Right lung (tissue), 10 donors: ENCODE measurements at places on chromosomes 4 and X. TPM values are rescaled to one million over a fixed set of nuclear protein-coding genes. Genes with fewer than 3 reads are reported as not detected.
A peak's percentile ranks its signal among the peaks of the same experiment; 100 is the strongest.

Gene MSX1
- polyA plus RNA-seq = 2.2 TPM

Gene DDX53
- not detected for polyA plus RNA-seq

Gene CENPVL2
- not detected for polyA plus RNA-seq

- DNase-seq = no peak
Measured at GRCh38 chr4:181619651-181620050, 623.6 kb upstream of the TENM3 start.

DNA sequence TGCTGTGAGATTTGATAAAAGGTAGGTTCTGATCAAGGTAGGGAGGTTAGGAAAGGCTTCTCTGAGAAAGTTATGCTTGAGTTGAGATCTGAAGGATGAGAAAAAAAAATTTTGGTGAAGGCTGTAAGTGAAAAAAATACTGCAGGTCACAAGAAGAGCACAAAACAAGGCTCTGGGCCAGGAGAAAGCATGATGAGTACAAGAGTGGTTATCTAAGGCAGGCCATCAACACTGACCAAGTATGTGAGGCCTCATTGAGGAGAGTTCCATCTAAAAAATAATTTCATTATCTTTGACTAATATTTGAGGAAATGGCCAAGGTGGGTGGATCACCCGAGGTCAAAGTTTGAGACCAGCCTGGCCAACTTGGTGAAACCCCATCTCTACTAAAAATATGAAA, 71.6 kb upstream of the SLC4A4 start:
- DNase-seq = no peak

GRCh38 chrX:72309297-72310071, 3.8 kb upstream of the CITED1 start:
- DNase-seq = no peak

Gene ATP8A1
- 32.2 TPM for polyA plus RNA-seq

DNA sequence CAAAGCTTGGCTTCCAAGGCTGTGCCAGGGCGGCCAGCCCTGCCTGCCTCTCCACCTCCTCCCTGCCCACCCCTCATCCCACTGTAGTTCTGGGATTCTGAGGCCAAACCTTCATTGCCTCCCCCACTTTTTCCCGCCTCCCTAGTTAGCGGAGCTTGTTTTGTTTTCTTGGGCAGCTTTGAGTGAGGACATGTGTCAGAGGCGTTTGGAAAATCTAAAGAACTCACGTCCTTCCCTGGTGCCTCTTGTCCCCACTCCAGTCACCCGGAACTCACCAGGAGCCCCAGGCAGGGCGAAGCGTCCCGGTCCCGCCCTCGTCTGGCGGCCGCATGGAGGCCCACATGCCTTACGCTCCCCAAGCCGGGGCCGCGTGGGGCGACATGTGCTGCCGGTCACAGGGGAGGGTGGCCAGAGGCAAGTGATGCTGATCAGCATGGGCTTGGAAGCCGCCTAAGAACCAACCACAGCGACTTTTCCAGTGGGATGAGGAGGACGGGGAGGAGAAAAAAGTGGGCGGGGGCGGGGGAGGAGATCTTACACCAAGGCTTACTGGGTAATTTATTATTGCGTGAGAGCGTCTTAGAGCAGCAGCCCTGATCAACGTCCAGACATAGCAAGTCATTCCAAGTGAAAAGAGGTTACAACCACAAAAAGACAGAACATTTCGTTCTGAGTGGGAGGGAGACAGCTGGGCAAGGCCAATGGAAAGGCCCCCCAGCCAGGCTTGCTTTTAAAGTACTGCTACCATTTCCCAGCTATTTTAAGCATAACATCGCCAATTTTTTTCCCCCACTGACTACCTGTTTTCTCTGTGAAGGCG, 48.5 kb downstream of the PRPS1 start:
- peak; percentile 68 for DNase-seq

Gene TRIML2
- 0.18 TPM for polyA plus RNA-seq

DNA sequence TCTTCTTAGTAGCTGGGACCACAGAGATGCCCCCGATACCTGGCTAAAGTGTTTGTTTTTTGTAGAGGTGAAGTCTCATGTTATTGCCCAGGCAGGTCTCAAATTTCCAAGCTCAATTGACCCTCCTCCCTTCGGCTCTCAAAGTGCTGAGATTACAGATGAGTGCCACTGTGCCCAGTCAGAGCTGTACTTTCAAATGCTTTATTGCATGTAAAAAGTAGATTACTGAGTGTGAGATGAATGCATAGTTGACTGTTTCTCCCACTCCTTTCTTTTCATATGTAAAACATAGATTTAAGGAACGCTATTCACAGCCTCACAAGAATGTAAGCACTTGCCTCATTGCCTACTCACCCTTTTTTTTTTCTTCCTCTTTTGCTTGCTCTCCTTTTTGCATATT, 984.4 kb upstream of the PABPC4L start:
- no peak for DNase-seq

- no peak for DNase-seq
Measured at GRCh38 chrX:150729956-150730355, 36.8 kb downstream of the MTMR1 start.

DNA sequence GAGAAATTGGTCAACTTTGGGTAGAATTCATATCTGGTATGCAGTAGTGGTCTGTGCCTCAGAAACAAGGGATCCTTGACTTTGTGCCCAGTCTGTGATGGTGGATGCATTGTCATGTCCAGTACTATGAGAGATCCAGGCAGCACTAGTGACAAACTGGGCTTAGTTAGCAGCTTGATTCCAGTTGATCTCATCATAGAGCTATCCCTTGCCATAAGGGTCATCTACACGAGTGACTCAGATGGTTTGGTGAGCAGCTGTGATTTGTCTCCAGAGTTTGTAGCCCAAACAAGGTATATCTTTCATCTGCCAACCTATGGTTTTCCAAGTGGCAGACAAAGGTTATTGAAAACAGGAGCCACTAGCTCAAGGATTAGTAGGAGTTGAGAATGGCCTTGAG, 298.8 kb downstream of the GBA3 start:
- DNase-seq = no peak

GRCh38 chr4:72860766-72861165, 208.8 kb downstream of the COX18 start:
- DNase-seq = no peak

DNA sequence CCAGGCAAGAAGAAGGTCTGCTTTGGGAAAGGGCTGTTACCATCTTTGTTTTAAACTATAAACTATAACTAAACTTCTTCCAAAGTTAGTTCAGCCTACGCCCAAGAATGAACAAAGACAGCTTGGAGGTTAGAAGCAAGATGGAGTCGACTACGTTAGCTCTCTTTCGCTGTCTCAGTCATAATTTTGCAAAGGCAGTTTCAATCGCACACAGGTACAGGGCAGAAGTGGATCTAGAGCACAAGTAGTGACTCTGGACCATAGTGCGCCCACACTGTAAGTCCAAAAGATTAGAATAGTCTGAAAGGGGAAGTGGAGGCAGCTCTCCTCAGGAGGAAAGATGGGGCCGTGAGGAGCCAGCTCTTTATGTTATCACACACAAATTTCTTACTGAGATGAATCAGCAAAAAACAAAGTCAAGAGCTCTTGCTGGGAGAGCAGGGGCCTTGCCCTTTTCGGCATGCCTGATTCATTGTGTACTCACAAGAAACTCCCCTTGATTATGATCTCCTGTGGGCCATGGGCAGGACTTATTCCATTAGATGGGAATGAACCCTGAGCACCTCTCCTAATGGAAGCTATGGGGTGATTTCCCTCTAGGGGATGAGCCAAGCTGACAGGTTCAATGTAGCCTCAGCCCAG, 58.6 kb downstream of the FUNDC1 start:
- no peak for DNase-seq

DNA sequence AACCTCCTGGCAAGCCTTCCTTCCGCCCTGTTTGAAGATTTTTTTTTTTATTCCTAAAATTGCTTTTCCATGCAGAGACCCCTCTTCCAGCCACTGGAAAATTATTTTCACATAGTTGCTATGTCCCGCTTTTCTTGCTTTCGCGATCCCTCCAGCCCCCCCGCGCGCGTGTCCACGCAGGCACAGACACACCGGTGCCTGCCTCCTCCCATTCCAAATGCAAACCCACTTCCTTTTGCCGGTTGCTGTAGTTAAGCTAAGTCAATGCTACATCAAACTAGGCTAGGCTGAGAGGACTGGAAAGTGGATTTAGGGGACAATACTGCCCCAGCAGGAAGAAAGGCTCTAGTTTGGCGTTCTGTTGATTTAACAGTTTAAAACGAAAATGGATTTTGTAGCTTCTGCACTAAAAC, 111.0 kb downstream of the DHX15 start:
- DNase-seq = peak; percentile 31

GRCh38 chr4:89285745-89286144, 21.9 kb downstream of the GPRIN3 start:
- no peak for DNase-seq

Gene ADGRG4
- not detected for polyA plus RNA-seq

Gene XG
- polyA plus RNA-seq = 0.26 TPM

Gene MAOA
- 61.9 TPM for polyA plus RNA-seq

DNA sequence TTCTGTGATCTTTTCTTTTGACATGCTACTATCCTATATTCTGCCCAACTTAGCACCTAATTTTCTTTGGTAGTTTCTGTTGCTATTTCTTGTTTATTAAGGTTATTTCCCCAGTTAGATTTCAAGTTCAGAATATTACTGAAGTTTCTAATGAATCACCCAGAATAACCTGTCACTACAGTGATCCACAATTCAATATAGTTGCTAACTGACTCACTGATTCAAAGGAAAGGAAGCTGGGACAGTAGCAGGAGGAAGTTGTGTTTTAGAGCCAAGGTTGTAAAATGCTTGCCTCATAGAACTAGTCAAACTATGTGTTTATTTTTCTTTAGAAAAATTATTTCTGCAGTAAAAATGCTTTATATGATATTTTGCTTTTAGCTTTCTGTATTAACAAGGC, 37.4 kb downstream of the PAK3 start:
- no peak for DNase-seq

DNA sequence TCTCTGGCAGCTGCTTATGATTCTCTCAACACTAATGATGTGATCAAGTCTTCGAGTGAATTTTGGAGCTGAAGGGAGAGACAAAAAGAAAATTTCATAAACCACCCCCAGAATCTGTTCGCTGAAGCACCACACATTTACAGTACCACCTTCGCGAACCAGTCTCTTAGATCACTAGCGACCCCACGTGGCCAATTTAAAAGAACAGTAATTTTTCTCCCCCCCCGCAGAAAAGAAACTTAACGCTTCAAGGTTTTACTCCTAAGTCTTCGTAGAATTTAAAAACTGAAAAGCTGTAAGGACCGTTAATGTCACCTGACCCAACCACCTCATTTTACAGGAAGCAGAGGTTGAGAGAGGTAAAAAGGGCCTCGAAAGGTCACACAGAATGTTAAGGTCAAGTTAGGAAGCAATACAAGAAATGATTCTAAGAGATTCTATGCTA, 187.5 kb downstream of the QDPR start:
- DNase-seq = peak; percentile 53

Gene P2RY4
- 0.49 TPM for polyA plus RNA-seq

Gene NXF2B
- 0.64 TPM for polyA plus RNA-seq

Gene ENPP6
- 0.31 TPM for polyA plus RNA-seq
